ENCODE measurements at places on chromosomes 16 and 17.
A peak's percentile ranks its signal among the peaks of the same experiment; 100 is the strongest.

DNA sequence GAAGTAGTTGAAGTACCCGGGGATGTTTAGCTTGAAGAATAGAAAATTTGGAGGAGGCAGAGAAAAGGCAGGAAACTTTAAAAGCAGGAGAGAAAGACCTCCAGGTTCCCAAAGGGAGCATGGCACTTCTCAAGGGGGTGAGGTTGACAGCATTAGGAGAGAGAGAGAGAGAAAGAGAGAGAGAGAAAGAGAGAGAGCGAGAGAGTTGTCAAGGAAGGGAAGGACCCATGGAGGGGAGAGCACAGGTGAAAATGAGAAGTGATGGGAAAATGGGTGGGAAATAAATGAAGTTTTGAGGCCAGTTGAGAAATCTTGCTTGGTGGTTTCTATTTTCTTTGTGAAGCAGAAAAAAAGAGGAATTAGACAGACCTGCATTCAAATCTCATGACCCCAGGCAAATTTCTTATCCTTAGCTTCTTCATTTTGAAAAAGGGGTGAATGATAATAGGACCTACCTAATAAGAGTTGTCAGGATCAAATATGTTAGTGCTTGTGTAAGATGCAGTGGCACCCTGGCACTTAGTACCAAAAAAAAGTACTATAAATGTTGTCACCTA, 24.0 kb downstream of the PRKCB start:
- no peak for DNase-seq

GRCh38 chr17:4354206-4354605, 12.3 kb downstream of the UBE2G1 start:
- no peak for DNase-seq

DNA sequence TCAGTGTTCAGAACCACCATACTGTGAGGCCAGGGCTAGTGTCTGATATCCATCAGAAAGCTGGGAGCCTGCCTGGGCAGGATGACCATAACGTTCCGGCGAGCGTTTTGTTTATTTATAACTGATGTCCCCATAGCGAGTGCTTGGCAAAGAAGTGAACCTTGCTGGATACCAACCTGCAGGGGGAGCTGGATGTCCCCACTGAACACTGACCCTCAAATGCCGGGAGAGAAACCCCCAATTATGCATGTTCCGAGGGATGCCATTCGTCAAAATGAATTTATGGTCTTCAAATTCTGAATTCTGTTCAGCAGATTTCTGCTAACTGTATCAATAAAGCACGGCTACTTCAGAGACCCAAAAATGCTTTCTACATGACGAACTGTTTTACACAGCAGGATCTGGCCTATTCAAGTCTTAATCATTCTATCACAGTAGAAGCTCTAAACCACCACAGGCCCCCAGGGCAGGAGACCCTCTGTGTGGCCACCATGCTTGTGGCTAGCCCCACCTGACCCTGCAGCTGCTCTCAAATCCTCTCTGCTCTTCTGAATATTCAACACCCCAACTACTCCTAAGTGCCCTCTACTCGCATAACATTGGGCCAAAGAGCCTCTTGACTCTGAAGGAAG, 15.2 kb downstream of the MED24 start:
- peak; percentile 41 for DNase-seq

DNA sequence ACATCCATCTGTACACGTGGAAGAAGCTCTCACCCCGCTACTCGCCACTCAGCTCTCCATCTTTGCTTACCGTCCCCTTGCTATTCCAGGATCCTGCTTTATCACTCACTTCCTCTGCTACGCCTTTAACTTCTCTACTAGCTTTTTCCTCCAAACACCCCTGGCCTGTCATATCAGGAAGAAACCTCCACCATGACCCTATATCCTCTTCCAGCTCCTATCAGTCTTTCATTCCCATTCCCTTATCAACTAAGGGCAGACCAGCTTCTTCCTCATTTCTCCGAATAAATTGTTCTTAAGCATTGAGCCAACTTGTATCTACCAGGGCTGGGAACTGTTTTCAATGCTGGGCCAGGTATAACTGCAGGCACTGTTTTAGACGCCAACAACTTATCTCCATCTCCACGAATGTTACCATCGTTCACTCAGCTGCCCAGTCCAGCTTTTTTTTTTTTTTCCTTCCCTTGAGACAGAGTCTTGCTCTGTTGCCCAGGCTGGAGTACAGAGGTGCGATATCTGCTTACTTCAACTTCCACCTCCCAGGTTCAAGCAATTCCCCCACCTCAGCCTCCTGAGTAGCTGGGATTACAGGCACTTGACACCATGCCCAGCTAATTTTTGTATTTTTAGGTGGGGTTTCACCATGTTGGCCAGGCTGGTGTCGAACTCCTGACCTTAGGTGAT, 4.3 kb downstream of the IQCK start:
- no peak for DNase-seq

DNA sequence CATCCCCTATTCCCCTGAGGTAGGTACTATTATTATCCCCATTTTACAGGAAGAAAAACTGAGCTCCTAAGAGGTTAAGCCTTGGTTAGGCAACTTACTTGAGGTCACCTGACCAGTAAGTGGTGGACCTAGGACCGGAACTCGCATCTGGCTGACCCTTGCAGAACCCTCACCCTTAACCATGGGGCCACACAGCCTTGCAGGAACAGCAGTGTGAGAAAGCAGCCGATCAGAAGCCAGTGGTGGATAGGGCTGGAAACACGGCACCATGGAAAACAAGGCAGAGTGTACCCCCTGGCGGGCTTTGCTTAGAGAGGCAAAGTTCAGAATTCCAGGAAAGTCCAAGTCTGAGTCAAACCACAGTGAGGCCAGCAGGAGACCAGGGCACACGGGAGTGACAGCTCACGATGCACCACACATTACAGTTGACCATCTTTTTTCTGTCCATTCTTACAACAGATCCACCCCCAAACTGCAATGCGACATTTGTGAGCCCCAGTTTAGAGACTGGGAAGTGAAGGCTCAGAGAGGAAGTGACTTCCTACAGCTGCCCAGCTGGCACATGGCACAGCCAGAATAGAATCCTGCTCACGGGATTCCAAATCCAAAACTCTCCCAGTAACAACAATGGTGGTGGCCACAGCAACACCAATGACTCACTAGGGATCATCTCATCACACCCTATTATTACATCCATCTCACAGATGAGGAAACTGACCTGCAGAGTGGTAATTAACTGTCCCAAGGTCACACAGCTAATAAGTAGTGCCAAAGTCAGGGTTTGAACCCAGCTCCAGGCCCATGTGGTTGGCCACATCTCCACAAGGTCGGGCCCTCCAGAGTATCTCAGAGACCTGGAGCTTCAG, 20.3 kb downstream of the KIFC3 start:
- DNase-seq = no peak

DNA sequence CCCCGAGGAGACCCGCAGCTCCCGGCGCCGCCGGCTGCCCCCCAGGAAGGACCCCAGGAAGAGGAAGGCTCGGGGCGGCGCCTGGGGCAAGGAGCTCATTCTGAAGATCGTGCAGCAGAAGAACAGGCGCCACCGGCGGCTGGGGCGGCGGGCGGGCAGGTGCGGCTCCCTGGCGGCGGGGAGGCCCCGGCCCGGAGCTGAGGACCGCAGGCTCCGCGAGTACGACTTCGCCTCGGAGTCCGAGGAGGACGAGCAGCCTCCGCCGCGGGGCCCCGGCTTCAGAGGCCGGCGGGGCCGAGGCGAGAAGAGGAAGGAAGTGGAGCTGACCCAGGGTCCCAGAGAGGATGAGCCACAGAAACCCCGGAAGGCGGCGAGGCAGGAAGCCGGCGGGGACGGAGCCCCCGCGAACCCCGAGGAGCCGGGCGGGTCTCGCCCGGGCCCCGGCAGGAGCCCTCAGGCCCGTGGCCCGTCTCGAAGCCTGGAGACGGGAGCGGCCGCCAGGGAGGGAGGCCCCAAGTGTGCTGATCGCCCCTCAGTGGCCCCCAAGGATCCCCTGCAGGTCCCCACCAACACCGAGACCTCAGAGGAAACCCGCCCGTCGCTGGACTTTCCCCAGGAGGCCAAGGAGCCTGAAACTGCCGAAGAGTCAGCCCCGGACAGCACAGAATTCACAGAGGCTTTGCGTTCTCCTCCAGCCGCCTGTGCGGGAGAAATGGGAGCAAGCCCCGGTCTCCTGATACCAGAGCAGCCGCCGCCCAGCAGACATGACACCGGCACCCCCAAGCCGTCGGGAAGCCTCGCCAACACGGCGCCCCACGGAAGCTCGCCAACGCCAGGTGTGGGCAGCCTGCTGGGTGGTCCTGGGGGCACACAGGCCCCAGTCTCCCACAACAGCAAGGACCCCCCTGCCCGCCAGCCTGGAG, 22.3 kb upstream of the ZFPM1 start:
- DNase-seq = peak; percentile 89

GRCh38 chr17:69525920-69526841, 111.7 kb downstream of the MAP2K6 start:
- DNase-seq = no peak

GRCh38 chr17:40327735-40328385, 18.9 kb downstream of the RARA start:
- DNase-seq = peak; percentile 81

- DNase-seq = no peak
These were observed 149.2 kb upstream of the TBX2 start for GRCh38 chr17:61250335-61250890.

DNA sequence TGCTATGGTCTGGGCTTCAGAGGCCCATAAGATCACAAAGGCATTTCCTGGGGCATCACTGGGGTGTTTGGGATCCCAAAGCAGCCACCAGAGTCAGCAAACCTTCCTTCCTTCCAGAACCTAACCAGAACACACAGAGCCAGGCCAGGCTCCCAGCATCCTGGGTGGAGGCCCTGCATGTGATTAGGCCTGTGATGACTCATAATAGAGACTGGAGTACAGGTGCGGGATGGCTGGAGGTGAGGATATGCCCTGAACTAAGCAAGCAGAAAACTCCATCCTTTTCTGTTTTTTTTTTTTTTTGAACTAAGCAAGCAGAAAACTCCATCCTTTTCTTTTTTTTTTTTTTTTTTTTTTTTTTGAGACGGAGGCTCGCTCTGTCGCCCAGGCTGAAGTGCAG, 17.7 kb upstream of the GFOD2 start:
- no peak for DNase-seq

GRCh38 chr17:17096438-17097178, 54.4 kb downstream of the MPRIP start:
- peak; percentile 34 for DNase-seq

- peak; percentile 100 for DNase-seq
These were observed at the start of gene JMJD8 for GRCh38 chr16:684071-684794. TSS of gene JMJD8 (minus strand) at chr16:684334. CDS start at chr16:684319, 15 bp downstream.

Measured in spleen (tissue), 13 donors.